Activated naive CD8-positive, alpha-beta T cell treated with anti-CD3 and anti-CD28 coated beads, Interleukin-2, amount 50 U/mL, for 24 hours (primary cell): ENCODE measurements at places on chromosomes 16 and 17.

- no peak for DNase-seq
- no peaks in the 10 kb centered on the region for H3K4me1 ChIP-seq
- H3K36me3 ChIP-seq = no peaks in the 10 kb centered on the region
Observed at GRCh38 chr16:81283044-81283443, 31.7 kb upstream of the GAN start.

- H3K36me3 ChIP-seq = peaks cover 4% of the 10 kb centered on the region
- peaks cover 69% of the 10 kb centered on the region for H3K4me1 ChIP-seq
- peak overlapping the region; percentile 94 for H3K4me3 ChIP-seq
- peak overlapping the region; percentile 90 for H3K27ac ChIP-seq
- DNase-seq = no peak
Observed at GRCh38 chr16:68086860-68087268, 1.7 kb downstream of the NFATC3 start.

DNA sequence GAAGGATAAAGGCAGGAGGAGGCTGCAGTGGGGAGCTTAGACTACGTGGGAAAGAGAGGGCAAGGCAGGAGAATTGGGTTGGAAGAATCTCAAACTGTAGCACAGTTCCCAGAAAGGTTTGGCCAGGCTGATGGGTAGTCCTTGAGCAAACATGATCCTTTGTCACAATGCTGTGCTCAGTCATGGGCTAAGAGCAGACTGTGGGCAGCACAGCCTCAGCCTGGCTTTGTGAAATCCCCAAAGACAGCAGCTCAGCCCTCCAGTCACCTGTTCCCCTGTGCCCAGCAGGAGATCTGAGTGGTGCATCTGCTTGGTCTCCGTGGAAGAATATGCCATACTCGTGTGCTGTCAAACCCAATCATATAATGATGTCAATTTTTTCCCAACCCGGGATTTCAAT is 10.6 kb upstream of the ENGASE start:
- H3K27me3 ChIP-seq = peaks cover 2% of the 10 kb centered on the region
- no peak for DNase-seq
- no peak overlapping the region for H3K4me3 ChIP-seq
- peaks cover 5% of the 10 kb centered on the region for H3K4me1 ChIP-seq

DNA sequence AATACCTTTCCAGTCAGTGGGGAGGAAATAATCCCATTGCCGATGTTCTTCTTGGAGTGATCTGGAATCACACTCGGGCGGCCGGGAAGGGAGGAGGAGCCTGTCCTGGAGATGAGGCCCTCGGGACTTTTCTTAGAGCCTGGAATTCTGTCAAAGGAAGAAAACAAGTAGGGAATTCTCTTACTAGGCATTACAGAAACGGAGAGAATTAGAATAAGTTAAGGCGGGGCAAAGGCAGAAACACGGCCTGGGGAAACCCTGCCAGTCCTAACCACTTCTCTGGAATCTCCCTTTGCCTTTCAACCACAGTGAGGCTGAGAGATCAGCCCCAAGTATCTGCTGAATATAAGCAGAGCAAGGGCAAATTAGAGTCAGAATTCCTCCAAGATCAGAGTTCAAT is 27.8 kb downstream of the USP36 start:
- no peak overlapping the region for H3K4me3 ChIP-seq
- no peaks in the 10 kb centered on the region for H3K27me3 ChIP-seq
- H3K27ac ChIP-seq = no peak overlapping the region
- DNase-seq = no peak
- H3K36me3 ChIP-seq = peaks cover 79% of the 10 kb centered on the region
- H3K4me1 ChIP-seq = peaks cover 23% of the 10 kb centered on the region

GRCh38 chr17:81315129-81315884 is 20.2 kb upstream of the SLC38A10 start:
- H3K27ac ChIP-seq = no peak overlapping the region
- H3K4me1 ChIP-seq = no peaks in the 10 kb centered on the region
- peaks cover 8% of the 10 kb centered on the region for H3K27me3 ChIP-seq
- DNase-seq = no peak
- H3K36me3 ChIP-seq = no peaks in the 10 kb centered on the region
- H3K4me3 ChIP-seq = no peak overlapping the region

- peaks cover 11% of the 10 kb centered on the region for H3K36me3 ChIP-seq
- H3K4me3 ChIP-seq = no peak overlapping the region
- no peak overlapping the region for H3K27ac ChIP-seq
- DNase-seq = no peak
- H3K4me1 ChIP-seq = peaks cover 5% of the 10 kb centered on the region
- H3K27me3 ChIP-seq = no peaks in the 10 kb centered on the region
Observed at GRCh38 chr17:82091264-82092066, 6.6 kb downstream of the FASN start.

GRCh38 chr17:78174346-78174869 is 6.0 kb downstream of the SYNGR2 start:
- H3K27me3 ChIP-seq = no peaks in the 10 kb centered on the region
- H3K4me1 ChIP-seq = peaks cover 57% of the 10 kb centered on the region
- H3K36me3 ChIP-seq = peaks cover 39% of the 10 kb centered on the region
- no peak overlapping the region for H3K4me3 ChIP-seq
- DNase-seq = no peak

- no peak overlapping the region for H3K27ac ChIP-seq
- no peaks in the 10 kb centered on the region for H3K36me3 ChIP-seq
- no peaks in the 10 kb centered on the region for H3K27me3 ChIP-seq
- no peak for DNase-seq
Observed at GRCh38 chr16:626787-627453, 3.9 kb upstream of the WFIKKN1 start.

DNA sequence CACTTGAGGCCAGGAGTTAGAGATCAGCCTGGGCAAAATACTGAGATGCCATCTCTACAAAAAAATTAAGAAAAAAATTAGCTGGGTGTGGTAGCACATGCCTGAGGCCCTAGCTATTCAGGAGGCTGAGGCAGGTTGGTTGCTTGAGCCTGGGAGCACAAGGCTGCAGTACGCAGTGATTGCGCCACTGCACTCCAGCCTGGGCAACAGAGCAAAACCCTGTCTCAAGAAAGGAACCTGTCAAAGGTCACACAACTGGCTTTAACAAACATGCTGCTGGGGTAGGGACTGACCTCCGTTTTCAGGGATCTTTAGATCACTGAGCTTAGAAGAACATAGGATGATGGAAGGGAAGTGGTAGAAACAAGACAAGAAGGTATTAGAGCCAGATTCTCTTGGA is 95.0 kb downstream of the IRX3 start:
- H3K4me1 ChIP-seq = no peaks in the 10 kb centered on the region
- H3K4me3 ChIP-seq = no peak overlapping the region
- H3K27me3 ChIP-seq = peaks cover 16% of the 10 kb centered on the region
- H3K36me3 ChIP-seq = no peaks in the 10 kb centered on the region
- DNase-seq = no peak

DNA sequence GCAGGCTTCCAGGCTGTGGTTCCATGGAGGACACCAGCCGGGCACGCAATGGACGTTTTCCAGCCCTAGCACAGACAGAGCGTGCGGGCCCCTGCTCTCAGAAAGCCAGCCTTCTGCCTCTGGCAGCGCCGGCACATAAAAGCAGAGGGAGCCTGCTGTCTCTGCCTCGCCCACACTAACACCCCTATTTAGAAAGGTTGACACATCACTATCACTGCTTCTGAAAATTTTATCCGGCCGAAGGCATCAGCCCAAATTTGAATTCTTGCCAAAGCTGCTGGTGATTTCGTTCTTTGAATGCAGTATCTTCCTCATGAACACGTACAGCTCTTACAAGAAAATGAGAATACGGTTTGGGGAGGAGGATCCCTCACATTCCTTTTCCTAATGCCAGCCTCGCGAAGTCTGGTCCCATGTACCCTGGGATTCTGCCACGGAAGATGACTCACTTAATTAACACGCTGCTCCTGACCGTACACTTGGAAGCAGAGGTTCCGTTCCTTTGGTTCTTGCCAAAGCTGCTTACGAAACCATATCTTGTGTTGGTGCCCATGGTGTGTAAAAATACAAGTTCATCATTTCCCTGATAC is 1.3 kb upstream of the RAB11FIP3 start:
- peaks cover 8% of the 10 kb centered on the region for H3K36me3 ChIP-seq
- H3K27me3 ChIP-seq = peaks cover 14% of the 10 kb centered on the region
- H3K27ac ChIP-seq = no peak overlapping the region
- H3K4me3 ChIP-seq = peak overlapping the region; percentile 66
- peaks cover 27% of the 10 kb centered on the region for H3K4me1 ChIP-seq

GRCh38 chr17:75476271-75476671 is 19.8 kb downstream of the TMEM94 start:
- DNase-seq = no peak
- no peak overlapping the region for H3K4me3 ChIP-seq
- no peak overlapping the region for H3K27ac ChIP-seq
- no peaks in the 10 kb centered on the region for H3K27me3 ChIP-seq
- no peaks in the 10 kb centered on the region for H3K4me1 ChIP-seq

DNA sequence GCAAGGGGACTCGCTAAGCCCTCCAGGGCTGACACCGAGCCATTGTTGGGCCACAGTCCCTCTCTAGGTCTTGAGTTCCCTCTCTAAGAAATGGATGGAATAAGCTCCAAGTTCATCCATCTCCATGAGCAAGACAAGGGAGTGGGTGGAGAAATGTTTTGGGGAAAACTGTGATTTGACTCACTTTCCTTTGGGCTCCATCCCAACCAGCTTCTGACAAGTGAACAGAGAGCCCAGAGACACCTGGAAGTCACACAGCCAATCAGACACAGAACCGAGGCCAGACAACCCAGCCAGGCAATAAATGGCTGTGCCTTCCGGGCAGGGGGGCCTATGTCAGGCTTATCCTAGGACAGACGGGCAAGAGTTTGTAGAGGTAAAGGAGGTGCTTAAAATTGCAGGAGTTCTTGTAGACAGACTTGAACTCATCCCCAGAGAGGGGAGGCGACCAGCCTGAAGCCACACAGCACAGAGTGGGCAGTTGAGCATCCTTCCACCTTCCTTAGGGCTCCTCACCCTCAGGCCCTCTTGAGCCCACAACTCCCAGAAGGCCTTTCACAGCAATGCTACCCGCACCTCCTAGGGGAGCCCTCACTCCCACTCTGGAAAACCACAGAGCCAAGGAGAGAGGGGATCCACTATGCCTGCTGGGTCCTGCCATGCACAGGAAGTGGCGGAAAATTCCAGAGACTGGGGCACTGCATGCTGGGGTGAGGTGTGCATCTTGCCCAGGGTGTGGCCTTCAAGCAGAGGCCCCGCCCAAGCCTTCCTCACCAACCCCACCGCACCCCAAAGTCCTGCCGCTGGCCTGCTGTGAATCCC is 9.5 kb upstream of the FAM83G start:
- no peak for DNase-seq
- no peaks in the 10 kb centered on the region for H3K27me3 ChIP-seq
- H3K4me1 ChIP-seq = peaks cover 1% of the 10 kb centered on the region
- H3K4me3 ChIP-seq = no peak overlapping the region
- H3K27ac ChIP-seq = no peak overlapping the region

DNA sequence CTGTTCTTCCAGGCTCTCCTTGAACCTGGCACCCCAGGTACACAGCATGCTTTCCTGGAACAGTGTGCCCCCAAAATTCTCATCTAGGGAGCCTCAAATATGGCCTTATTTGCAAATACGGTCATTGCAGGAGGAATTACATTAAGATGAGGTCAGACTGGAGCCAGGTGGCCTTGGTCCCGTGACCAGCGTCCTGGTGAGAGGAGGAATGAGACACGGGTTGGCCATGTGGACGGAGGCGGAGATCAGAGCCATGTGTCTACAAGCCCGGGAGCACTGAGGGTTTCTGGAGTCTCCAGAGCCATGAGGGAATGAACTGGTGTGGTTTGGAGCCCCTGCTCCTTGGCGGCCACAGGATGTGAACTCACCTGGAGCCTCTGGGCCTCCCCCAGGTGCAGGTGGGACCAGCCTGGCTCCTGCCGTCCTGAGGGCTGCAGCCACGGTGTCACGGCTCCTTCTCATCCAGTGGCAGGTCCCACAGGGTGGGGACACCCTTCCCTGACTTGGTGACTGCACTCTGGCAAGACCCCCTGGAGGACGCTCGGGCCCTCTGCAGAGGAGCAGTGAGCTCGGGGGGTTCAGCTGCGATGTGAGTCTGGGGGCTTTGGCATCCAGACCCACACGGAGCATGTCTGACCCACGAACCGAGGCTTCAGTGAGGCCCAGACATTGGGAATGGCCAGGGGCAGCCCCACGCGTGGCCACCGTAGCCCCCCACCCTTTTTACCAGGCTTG is 21.8 kb upstream of the GNG13 start:
- no peak for DNase-seq
- H3K27me3 ChIP-seq = peaks cover 20% of the 10 kb centered on the region
- H3K4me1 ChIP-seq = peaks cover 11% of the 10 kb centered on the region
- no peak overlapping the region for H3K27ac ChIP-seq

- no peaks in the 10 kb centered on the region for H3K4me1 ChIP-seq
- H3K27me3 ChIP-seq = no peaks in the 10 kb centered on the region
- H3K4me3 ChIP-seq = no peak overlapping the region
- no peak overlapping the region for H3K27ac ChIP-seq
Observed at GRCh38 chr16:52265446-52265861, 281.5 kb downstream of the TOX3 start.

DNA sequence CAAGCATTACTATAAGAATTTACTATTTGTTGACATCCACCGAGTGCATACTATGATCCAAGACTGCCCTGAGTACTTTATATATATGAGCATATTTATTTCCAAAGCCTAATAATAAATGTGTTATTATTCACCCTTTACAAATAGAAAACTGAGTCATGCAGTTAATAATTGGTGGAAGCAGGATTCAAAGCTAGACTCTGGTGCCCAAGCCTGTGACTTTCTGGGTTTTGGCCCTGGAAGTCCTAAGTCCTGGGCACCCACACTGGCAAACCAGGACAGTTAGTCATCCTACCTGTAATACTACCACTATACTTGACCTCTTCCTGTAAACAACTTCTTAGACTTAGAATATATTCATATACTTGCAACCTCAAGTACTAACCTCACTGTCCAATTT is 257.4 kb upstream of the IRX5 start:
- H3K36me3 ChIP-seq = no peaks in the 10 kb centered on the region
- no peak overlapping the region for H3K4me3 ChIP-seq
- no peaks in the 10 kb centered on the region for H3K4me1 ChIP-seq

GRCh38 chr16:85446951-85447692 is 166.0 kb upstream of the GSE1 start:
- DNase-seq = no peak
- H3K4me3 ChIP-seq = no peak overlapping the region
- H3K27ac ChIP-seq = no peak overlapping the region

- peak overlapping the region; percentile 32 for H3K4me3 ChIP-seq
- H3K27me3 ChIP-seq = no peaks in the 10 kb centered on the region
- peak; percentile 48 for DNase-seq
- peaks cover 44% of the 10 kb centered on the region for H3K4me1 ChIP-seq
- H3K27ac ChIP-seq = peak overlapping the region; percentile 55
Observed at GRCh38 chr17:4840893-4841242, 7.7 kb downstream of the MINK1 start.

- DNase-seq = no peak
- no peaks in the 10 kb centered on the region for H3K36me3 ChIP-seq
- no peak overlapping the region for H3K27ac ChIP-seq
- no peaks in the 10 kb centered on the region for H3K4me1 ChIP-seq
- peaks cover 4% of the 10 kb centered on the region for H3K27me3 ChIP-seq
Observed at GRCh38 chr17:34781571-34782108, 179.6 kb downstream of the CCT6B start.

DNA sequence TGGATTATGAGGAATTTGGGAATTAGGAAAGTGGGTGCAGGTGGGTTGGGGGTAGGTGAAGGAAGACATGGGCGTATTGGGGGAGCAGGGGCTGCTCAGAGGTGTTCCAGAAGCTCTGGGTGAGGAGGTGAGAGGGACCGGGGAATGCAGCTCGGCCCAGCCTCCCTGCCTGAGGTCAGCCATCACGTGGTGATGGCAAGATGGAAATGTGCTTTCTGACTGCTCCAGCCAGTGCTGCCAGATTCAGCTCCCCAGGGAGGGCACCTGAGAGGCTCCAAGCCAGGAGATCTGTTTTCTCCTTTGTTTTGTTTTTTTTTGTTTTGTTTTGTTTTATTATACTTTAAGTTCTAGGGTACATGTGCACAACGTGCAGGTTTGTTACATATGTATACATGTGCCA is 35.2 kb upstream of the STH start:
- no peaks in the 10 kb centered on the region for H3K4me1 ChIP-seq
- H3K27ac ChIP-seq = no peak overlapping the region
- DNase-seq = no peak
- no peaks in the 10 kb centered on the region for H3K36me3 ChIP-seq
- H3K4me3 ChIP-seq = no peak overlapping the region
